ENCODE measurements at places on chromosomes 5 and 9.

DNA sequence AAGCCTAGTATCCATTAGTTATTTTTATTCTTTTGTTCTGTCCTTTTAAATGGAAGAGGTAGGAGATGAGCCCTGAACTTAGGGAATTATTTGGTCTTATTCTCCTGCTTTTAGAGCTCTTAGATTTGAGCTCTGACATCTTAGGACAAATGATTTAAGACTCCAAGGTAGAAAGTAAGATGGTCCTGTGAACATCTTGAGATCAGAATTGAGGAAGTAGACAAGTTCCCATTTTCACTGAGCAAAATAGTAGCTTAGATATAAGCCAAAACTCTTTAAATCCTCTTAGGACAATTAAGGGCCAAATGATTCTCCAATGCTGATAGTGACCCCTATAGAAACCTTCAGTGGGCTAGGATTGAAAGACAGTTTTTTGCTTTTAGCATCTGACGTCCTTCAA is 53.0 kb upstream of the RUSC2 start:
- no peak for DNase-seq

DNA sequence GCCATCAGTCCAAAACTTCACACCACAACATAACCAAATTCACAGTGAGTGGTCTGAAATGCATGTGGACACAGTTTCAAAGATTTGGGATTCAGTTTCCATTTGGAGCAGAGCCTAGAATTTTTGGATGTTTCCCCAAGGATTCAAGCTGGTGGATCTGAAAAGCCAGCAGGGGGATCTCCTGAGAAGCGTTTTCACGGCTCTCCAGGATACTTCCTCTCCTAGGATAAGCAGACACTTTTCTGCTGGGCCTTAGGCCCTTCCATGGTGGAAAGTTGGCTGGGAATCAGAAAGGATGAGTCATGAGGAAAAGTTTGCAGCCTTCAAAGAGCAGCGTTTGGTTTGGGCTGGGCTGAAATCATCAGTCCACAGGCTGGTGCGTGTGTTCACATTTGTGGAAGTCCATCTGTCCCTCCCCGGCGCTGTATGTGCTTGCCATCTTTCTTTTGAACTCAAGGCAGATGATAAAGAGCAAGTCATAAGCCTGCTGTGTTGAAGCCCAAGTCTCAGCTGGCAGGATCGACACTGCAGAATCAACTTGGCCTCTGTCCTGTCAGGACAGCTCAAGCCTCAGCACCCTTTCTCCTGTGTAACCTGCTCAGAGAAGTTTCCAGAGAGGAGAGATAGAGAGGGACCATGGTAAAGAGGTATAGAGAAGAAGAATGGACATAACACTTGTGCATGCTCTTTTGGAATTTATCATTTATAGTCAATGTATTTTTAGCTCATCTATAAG is 152.6 kb upstream of the MSX2 start:
- no peak for DNase-seq

DNA sequence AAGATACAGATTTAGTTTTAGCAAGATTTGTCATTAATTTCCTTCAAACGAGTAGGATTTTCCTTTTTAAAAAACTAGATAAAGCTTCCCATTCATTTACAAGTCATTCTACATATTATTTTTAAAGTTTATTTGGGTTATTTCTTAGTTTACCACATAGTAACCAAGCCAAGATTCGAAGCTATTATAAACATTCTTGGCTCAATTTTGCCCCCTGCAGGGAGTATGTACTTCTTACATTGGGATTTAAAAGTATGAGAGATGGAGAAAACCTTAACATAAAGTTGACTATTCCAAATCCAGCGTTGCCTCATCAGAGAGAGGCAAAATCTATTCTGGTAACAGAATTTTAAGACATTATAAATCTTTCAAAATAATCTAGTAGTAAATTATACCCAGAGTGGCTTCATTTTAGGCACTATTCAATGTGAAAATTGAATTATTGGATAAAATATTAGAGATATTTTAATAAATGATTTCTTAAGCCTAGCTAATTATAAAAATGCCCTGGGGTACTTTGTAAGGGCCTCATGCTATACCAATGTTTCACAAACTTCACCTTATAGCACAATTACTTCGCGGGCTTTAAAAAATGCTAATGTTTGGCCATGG is 39.1 kb downstream of the FBN2 start:
- peak; percentile 27 for DNase-seq

- no peak for DNase-seq
These were observed 107.3 kb downstream of the SNCAIP start for GRCh38 chr5:122419142-122419894.

DNA sequence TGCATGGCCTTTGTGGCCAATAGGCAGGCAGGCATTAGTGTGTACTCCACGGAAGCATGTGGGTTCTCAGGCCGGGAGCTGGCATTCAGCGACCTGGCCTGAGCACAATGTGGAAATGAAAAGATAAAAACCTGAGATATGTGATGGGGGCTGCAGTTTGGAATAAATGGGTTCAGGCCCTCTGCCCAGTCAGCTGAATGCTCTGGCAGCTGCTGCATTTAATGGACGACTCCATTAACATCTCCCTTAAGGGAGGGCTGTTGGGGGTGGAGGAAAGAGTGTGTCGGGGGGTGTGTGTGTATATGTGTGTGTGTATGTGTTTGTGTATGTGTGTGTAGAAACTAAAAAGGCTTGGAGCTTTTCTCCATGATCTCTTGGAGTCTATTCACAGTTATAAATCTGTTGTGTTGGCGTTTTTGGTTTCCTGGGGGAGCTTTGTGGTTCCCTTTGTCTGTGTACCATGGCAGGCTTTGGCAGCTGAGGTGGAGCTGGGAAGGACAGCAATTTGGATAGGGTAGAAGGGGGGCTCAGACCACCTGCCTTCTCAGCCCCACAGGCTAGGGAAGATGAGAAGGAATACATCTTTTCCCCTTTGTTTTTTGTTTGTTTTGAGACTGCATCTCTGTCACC is 27.3 kb upstream of the HSPA9 start:
- no peak for DNase-seq

GRCh38 chr5:142772446-142773293 is 2.5 kb downstream of the ARHGAP26 start:
- no peak for DNase-seq

Measured in inflammatory macrophage treated with lipopolysaccharide for 1 hour (primary cell).